ENCODE measurements at places on chromosomes 1 and 21.

DNA sequence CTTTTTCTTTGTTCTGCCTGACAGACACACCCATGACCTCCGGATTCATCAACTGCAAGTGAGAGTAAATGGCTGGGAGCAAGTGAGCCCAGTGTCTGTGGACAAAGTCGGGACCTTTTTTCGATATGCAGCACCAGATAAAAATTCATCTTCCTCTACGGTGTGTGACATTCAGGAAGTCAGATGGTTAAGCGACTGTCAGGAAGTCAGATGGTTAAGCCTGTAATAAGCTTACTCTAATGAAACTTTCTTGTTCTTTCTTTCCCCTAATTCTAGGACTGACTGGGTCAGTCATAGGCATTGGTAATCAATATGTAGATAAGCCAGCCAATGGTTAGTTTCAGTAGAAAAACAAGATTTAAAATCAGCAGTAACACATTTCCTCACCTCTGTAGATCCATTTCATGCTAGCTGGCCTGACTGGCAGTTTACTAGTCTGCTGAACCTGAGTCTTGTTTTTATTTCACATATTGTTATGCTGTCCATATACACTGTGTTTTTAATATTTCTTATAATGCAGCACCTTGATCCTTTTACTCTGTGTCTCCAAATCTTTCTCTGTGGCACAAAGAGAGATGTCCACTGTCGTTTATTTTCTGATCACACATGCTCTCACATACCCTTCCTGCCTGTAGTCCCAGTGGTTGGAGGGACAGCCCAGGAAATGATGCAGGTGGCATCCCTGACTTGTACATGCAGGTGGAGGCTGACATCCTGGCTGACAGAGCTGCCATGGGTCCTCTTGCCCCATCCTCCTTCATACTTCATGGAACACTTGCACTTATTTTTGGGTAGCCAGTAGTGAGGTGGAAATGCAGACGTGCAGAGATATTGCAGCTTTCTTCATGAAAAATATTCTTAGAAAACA, 115.8 kb downstream of the VPS13D start:
- DNase-seq: no peak

DNA sequence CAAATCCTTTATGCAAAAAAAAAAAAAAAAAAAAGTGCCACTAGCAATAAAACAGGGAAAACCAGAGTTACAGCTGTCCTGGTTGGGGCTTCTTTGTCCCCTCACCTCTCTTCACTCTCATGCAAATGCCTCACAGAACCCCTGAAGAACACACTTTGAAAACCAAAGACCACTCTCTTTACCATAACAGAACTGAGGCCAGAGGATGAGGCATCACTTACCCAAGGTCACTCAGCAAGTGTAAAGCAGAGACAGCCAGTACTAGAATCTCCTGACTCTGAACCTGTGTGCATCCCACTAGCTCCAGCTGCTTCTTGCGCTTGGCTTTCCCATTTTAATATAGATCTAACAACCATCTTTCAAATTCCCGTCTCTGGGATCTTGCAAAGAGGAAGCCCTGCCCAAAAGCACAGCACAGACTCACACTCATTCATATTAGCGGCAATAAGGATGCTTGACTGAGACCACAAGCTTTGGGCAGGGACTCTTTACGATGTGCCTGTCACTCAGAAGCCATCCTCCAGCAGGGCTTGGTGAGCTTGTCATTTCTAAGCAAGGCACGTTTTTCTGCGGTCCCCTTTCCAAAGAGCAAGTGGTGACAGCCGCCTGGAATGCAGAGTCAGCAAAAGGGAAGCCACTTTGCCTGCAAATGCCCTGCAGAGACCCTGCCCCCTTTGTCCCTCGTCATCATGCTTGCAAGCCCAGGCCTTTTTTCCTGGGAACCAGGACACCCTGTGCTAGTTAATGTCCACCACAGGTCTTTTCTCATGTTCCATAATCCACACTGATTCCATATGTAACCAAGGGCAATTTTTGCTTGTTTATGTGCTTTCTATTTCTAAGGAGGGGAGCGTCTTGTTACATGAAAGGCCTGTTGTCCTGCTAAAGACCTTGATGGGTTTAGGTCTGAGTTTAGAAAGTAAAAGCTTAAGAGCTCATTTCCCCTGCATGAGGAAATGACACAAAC, 76.5 kb upstream of the NFIA start:
- DNase-seq: no peak

GRCh38 chr1:205339197-205339702, 17.5 kb downstream of the KLHDC8A start:
- DNase-seq: no peak

- no peak for DNase-seq
Observed at GRCh38 chr1:108962681-108963051, 618 bp downstream of the CLCC1 start.

GRCh38 chr1:54301497-54301896, 101.5 kb downstream of the MRPL37 start:
- DNase-seq: no peak

- DNase-seq: no peak
Observed at GRCh38 chr1:115184951-115185331, 95.6 kb upstream of the TSPAN2 start.

GRCh38 chr1:203299169-203299568, 6.2 kb upstream of the BTG2 start:
- DNase-seq: no peak

GRCh38 chr1:4512636-4513035, 141.8 kb upstream of the AJAP1 start:
- DNase-seq: no peak

- no peak for DNase-seq
Observed at GRCh38 chr1:171427852-171428471, 57.4 kb upstream of the PRRC2C start.

GRCh38 chr1:117009132-117009531, 7.6 kb downstream of the CD101 start:
- no peak for DNase-seq

DNA sequence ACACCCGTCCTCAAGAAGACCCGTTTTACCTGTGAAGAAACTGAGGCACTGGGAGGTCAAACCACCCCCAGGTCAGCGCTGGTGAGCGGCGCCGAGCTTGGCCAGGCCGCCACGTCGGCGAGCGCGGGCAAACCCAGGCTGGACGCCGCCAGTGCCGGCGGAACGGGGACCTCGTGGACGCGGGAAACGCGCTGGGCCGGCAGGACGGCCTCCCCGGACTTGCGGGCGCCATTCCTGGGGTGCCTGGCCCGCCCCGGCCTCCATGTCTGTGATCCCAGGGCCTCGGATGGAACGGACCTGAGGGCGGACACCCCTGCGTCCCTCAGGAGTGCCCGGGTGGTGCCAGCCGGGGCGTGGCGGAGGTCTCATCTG, 764 bp upstream of the SUMO3 start:
- no peak for DNase-seq

- no peak for DNase-seq
Observed at GRCh38 chr1:41773842-41774241, 144.9 kb downstream of the HIVEP3 start.

GRCh38 chr21:33844890-33845205, 70.8 kb downstream of the ATP5PO start:
- DNase-seq: no peak

DNA sequence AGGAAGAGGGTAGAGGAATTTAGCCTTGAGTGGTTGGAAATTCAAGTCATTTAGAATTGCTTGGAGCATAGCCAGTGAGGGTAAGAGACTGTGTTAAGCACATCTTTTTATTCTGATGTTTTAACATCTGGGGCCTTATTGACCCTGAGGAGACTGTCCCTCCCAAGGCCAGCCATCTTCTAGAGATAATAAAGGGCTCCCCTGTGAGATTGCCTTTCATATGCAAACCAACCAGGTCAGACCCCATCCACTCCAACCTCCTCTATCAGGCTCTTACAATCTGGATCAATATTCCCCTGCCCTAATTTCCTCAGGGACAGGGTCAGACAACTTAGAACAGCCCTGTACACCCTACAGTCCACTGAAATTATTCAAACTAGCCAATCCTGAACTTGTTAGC, 93.8 kb downstream of the ATP1B1 start:
- no peak for DNase-seq

DNA sequence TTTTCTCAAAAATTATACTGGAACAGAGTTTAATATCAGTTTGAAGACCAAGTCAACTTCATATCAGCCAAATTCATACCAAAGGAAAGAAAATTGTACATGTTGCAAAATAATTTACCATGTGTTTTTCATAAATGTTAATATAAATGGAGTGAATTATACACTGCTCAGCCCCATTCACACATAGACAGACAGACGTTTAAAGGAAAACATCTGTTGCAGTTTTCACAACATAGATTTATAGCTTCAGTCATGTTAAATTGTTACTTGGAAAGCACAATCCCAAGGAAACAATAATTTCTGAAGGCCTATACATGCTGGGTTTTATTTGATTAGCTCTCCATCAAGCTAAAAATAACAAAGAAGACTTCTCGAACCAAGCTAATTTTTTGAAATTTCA, 27.8 kb upstream of the HYI start:
- DNase-seq: no peak

GRCh38 chr1:164602101-164602422, 43.1 kb downstream of the PBX1 start:
- DNase-seq: no peak

DNA sequence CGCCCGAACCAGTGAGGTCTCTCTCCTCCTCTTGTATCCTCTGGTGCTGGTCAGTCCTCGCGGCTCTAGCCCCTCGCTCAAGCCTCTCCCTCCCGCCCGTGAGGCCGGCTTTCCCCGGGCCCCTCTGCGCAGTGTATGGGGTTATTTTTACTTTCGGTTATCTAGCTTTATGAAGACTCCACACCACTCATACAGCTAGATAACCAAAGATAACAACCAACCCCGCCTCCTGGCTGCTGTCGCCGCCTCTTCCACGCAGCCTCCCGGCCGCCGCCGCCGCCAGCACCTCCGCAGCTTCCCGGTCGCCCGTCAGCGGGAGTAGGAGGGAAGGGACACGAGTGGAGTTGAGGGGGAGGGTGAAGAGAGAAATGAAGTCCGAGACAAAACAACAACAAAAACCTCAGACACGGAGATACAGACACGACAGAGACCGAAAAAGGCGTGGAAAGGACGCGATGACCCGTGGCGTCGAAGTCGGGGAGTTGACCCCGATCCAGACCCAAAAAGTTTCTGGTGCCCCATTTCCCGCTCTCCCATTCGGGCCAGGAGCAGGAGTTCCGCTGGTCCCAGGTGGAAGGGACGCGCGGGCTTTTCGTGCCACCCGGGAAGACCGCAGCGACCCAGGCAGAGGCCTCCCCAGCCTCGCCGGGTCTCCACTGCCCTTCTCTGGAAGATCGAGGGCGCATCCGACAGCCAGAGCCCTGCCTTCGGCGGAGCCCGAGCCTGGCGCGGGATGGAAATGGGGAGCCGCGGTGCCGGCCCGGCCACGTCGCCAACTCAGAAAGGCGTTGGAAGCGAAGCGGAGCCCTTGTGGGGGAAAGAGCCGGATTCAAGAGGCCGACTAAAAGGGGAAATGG, 51.4 kb downstream of the RHBG start:
- no peak for DNase-seq

GRCh38 chr1:223243441-223244050, 100.5 kb upstream of the TLR5 start:
- DNase-seq: no peak

GRCh38 chr1:48285525-48285924, 63.0 kb downstream of the SLC5A9 start:
- DNase-seq: no peak

- DNase-seq: no peak
Observed at GRCh38 chr1:110214454-110215404, 4.6 kb downstream of the KCNC4 start.

DNA sequence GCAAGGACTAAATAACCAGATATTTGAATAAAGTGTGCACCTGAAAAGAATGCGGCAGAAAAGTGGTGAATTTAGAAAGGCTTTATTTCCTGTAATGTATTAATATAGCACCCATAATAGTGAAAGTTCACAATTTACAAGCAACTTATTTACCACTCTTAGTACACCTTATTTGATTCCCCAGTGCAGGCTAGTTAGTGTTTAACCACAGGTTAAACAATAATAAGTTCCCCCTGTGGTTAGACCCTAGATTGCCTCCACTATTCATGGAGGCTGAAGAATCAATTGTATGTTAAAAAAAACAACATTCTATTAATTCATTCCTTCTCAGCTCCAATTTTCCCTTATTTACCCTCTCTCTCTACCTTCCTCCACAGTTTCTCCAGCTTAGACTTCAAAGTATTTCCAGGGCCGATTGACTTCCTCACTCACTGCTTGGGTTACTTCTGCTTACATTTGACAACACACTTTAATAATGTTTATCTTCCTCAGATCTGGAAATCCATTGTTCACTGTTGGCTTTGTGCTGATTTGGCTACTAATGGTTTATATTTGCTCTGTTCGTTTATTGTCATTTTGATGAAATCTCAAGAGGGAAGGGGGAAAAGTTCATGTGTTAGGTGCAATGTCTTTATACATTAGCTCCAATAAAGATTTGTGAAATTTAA, 796.3 kb downstream of the BRINP3 start:
- no peak for DNase-seq

Measured in fibroblast of the conjunctiva (primary cell).